Amygdala (tissue), 56 donors: ENCODE measurements at places on chromosomes 11 and 22.

- peak; percentile 41 for DNase-seq
Observed at GRCh38 chr11:14422052-14422813, 63.2 kb upstream of the RRAS2 start.

DNA sequence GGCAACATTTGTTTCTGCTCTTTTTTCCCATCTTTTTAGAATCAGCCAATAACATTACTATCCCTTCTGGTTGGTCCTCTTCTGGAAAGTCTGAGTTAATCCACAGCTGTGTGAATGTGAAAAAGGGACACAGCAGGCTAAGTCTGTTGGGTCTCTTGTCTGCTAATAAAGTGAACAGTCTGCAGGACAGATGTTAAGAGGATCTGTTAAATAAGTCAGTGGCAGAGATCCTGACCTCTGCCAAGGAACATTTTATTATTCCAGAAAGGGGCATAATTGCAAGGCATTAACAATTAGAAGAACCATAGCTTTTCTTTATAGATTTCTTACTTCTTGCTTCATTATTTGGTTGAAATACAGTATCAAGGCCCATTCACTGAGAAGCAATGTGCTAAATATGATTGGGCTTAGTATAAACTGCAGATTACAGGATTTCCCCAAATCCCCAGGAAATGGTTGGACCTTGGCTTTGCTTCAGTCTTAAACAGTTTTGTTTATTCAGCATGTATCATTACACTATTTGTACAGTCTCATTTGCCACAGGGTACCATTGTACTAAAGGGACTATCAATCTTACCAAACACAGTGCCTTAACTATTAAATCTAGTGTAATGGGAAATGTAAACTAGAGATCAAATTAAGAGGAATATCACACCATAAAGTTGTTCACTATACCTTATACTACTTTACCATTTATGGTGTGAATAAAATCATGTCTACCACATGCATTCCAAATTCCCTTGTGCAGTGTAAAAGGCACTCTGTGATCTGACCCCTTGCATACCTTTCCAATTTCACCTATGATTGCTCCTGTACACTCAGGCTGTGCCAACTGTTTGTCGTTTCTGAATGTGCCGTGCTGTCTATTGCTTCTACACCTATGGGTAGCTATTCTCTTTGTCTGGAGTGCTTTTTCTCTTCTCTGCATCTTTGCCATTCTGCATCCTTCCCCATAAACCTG, 274.0 kb downstream of the SOX6 start:
- no peak for DNase-seq

- no peak for DNase-seq
Observed at GRCh38 chr11:113908098-113908497, 3.5 kb downstream of the HTR3B start.

GRCh38 chr11:93630037-93630436, 31.4 kb upstream of the CEP295 start:
- DNase-seq = no peak

DNA sequence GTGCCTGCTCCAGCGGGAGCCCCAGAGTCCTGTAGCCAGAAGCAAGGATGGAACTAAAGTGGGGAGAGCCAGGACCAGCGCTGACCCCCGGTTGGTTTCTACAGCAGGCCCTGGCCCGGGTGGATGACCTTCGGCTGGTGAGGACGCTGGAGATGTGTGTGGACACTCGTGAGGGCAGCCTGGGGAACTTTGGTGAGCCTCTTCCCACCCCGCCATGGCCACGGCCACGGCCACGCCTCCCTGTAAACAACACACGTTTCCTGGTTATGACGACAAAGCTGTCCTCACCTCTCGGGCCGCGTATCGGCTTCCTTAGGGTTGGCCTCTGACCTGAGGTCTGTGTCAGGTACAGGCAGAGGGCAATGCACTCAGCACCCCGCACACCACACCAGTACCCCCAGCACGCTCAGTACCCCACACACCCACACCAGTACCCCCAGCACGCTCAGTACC, 4.1 kb downstream of the LRRC56 start:
- no peak for DNase-seq

GRCh38 chr11:7637447-7638157, 35.7 kb downstream of the CYB5R2 start:
- no peak for DNase-seq

- no peak for DNase-seq
Observed at GRCh38 chr22:21100149-21101032, 54.6 kb downstream of the LRRC74B start.

GRCh38 chr22:16989915-16990314, 18.1 kb downstream of the GAB4 start:
- no peak for DNase-seq

DNA sequence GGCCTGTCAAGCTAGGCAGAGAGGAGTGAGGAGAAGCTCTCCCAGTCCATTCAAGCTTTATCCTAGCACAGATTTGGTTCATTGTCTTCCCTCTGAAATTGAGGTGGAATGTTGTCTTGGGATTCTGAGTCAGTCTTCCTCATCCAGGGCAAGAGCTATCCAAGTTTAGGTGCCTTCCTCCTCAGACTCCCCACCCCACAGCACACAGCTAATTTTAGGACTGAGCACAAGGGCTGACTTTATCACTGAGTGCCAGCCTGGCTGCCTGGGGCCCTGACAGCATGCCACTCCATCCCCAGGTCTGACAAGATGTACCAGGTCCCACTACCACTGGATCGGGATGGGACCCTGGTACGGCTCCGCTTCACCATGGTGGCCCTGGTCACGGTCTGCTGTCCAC, 2.6 kb downstream of the PGAP2 start:
- no peak for DNase-seq

GRCh38 chr11:46846510-46846830, 390 bp upstream of the CKAP5 start:
- DNase-seq = no peak

- DNase-seq = no peak
Observed at GRCh38 chr11:35393098-35393497, 26.3 kb downstream of the SLC1A2 start.

- no peak for DNase-seq
Observed at GRCh38 chr11:116649268-116649667, 123.5 kb downstream of the BUD13 start.

DNA sequence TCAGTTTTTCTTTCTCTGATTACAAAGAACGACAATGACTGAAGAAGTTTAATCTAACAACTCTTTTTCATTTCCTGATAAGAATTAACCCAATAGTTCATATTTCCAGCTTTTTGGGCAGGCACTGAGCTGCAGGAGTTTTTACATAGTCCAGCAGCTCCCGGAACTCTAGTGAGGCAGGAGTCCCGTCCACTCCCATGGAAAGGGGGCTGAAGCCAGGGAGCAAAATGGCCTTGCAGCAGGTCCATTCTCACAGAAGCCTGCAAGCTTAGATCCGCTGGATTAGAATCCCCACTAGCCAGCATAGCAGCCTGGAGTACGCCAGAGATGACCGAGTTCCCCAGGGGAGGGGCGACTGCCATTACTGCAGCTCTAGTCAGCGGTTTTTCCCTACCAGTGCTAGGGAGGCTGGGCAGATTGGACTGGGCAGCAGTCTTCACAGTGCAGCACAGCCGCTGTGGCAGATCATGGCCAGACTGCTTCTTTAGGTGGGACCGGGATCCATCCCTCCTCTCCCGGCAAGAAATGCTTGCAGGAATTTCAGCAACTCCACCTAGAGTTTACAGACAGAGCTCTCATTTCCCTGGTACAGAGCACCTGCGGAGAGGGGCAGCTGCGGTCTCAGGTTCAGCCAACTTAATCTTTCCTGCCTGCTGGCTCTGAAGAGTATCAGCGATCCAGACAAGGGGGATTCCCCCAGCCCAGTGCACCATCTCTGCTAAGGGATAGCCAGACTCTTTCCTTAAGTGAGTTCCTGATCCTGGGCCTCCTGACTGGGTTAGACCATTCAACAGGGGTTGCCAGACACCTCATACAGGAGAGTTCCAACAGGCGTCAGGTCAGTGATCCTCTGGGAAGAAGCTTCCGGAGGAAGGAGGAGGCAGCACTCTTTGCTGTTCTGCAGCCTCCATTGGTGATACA, 742 bp upstream of the CASP4 start:
- DNase-seq = no peak

GRCh38 chr22:25940479-25940878, 198.5 kb downstream of the MYO18B start:
- DNase-seq = no peak
